Occipital lobe (tissue), 3 donors: ENCODE measurements at places on chromosomes 1 and 21.
A peak's percentile ranks its signal among the peaks of the same experiment; 100 is the strongest.

GRCh38 chr1:232980355-232980978, 30.1 kb downstream of the NTPCR start:
- DNase-seq, result peak; percentile 22

- DNase-seq, result peak; percentile 85
Measured at GRCh38 chr1:153977250-153978240, at the start of gene JTB. Gene JTB (minus strand): TSS chr1:153977674. CDS start chr1:153977252, 422 bp downstream.

- DNase-seq, result no peak
Measured at GRCh38 chr1:67159233-67159632, 7.0 kb upstream of the IL23R start.

- DNase-seq, result no peak
Measured at GRCh38 chr1:38296047-38296446, 249.5 kb upstream of the POU3F1 start.

DNA sequence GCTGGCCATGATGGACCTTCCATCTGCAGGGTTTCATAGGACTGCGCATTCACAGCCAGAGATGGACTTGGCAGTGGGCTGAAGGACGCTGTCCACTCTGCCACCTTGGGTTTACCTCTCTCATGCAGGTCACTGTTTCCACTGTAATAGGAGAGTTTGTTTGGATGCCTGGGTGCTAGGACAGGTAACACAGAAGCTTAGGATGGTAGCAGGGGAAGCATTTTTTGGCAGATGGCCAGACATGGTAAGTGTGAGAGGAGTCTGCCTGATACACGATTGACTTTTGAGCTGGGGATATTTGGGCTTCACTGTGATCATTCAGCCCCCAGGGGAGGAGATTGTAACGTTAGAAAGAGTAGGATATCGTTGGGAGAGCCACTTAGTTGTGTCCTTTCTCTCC, 11.8 kb downstream of the PSEN2 start:
- DNase-seq, result no peak

DNA sequence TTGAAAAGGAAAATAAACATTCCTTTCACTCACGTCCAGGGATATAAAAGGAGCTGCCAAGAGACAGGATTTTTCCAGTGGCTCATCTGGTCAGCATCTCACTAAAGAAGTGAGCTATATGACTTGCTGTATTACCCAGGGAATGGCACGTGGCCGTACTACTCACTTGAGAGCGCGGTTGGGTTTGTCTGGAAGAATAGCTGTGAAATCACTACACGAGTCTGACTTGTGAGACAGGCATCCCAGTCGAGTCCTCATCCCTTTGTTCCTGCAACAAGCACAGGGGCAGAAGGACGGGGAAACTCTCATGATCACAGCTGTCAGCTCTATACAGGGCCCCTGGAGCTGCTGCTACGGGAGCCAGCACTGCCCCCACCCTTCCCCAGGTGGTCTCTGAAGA, 17.7 kb downstream of the RGS8 start:
- DNase-seq, result no peak

- DNase-seq, result no peak
Measured at GRCh38 chr21:44058981-44059380, 46.9 kb downstream of the TRAPPC10 start.

GRCh38 chr1:58979677-58980076, 195.8 kb upstream of the JUN start:
- DNase-seq, result no peak

GRCh38 chr1:179867493-179868330, 9.9 kb downstream of the TOR1AIP2 start:
- no peak for DNase-seq

DNA sequence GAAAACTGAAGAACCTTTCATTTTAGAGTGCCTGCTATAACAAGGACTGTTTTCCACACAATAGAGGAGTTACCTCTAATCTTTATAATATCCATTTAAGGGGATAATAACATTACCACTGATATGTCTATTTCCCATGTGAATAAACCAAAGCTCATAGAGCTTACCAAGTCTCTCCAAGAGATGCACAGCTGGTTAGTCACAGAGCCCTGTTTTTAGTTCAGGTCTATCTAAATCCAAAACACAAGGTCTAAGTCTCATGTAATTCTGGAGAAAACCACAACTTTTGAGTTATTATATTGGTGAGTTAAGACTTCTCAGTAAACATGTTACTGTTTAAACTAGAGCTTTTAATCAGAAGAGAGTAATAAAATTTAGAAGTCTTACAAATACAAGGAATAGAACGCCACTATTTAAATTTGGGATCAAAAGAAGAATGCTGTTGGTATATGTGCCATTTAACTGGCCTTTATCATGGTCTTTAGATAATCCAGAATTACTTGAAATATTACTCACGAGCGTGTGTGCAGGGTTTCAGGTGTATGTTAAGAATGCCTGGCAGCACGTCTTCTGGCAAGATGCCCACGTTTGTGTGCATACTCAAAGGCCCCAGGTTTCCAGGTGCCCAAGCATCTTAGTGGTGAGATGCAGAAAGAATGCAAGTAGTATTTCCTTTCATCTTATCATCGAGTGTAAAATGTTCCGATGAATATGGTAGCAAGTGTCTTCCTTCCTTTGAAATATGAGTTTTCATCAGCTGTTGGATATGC, 190.6 kb downstream of the FMN2 start:
- no peak for DNase-seq

DNA sequence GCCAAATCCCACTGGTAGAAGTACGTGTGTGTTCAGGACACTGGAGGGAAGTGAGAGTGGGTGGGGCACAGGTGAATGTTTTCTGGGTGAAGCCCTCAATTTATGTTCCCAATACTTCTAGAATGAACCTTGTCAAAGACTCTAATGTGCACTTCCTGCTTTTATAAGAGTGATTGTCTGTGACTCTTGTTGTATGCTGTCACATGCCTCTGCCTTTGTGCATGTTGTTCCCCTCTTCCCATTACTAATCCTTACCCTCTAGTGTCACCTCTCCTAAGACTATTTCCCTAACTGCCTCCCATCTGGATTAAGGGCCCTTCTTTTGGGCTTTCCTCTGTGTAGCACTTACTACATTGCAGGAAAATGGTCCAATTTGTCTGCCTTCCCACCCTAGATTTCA, 2.5 kb upstream of the LINGO4 start:
- no peak for DNase-seq

- DNase-seq, result no peak
Measured at GRCh38 chr1:239719642-239720258, 333.4 kb downstream of the CHRM3 start.

DNA sequence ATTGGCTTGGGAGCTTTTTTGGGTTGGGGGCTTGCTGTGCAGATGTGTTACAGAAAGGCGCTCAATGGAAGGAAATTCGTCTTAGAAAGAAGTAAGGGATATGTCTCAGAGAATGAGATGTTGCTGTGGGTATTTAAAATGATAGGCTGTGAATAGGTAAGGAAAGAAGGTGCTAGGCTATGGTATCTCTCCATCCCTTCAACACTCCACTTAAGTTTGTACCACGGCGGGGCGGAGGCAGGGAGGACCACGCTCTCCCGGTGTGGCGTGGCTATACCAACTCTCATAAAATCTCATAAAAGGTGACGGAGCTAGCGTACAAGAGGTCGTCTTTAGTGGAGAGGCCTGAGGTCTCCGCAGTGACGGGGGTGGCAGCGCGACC, 305 bp upstream of the RPS6KC1 start:
- no peak for DNase-seq

DNA sequence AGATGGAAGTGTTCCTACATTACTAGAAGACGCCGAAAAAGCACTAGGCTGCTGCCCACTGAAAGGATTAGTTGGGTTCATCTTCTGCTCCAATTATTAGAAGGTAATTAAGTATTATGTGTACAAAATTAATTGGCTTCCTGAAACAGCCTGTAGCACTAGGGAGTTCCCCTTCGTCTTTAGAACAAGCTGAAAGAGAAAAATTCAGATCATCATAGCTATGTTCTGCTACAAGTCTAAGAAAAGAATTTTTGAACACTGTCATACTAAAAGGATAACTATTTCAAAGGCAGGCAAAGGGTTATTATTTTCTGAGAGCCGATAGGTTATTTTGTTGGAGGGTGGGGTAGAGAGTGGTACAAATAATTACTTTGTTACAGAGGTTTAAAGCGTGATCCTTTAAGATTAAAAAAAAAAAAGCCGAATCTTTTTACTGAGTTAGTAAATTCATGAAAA, at the start of gene MCM3AP:
TSS of gene MCM3AP (minus strand) at position 406 of the 456 bp plus-strand sequence. CDS start at position 81, 325 bp downstream.
- DNase-seq, result no peak

DNA sequence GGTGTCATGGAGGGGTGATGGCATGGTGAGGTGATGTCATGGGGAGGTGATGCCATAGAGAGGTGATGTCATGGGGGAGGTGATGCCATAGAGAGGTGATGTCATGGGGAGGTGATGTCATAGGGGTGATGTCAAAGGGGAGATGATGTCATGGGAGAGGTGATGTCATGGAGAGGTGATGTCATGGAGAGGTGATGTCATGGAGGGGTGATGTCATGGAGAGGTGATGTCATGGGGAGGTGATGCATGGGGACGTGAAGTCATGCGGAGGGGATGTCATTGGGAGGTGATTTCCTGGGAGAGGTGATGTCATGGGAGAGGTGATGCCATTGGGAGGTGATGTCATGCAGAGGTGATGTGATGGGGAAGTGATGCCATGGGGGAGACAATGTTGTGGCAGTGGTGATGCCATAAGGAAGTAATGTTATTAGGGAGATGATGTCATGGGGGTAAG, 92.1 kb upstream of the C1orf174 start:
- DNase-seq, result no peak

- no peak for DNase-seq
Measured at GRCh38 chr1:170929412-170929834, 5.9 kb upstream of the MROH9 start.

DNA sequence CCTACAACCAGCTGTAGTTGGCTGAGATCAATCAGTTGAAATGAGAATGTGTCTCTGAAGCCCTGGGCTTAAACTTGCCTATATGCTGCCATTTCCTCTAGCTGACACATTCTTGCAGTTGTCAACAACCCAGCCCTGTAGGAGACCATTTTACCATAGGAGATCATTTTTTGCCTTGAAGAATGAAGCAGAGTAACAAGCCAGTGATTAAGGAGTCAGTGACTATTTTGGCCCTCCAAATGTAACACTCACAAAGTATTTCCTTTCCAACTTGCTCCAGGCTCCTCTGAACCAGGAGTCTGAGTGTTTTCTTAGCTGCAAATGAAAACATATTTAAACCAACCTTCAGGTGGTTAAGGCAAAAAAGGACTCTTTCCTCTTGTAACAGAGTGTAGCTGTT, 183.5 kb downstream of the ZZZ3 start:
- no peak for DNase-seq

DNA sequence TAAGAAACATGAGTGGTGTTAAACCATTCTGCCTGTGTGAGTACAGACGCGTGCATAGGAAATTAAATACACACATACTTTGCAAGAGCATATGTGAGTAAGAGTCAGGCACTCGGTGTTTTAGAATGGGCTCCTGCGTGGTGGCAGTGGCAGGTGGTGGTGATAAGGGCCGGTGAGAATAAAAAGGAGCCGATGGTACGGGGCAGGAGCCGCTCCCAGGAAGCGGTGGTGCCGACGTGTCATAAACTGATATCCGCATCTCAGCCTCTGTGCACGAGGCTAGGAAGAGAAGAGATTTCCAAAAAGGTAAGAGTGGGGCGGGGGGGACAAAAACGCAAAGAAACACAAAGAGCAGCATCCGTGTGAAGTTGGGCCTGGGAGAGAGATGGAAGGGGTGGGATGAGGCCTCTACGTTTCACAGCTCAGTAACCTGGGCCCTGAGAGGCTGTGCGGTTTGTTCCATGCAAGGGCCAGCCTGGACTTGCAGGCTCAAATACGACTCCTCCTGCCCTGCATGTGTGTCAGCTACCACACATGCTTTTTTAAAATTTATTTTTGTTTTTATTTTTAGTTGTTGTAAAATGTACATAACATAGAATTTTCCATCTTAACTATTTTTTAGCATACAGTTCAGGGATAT, 127.7 kb upstream of the COL6A1 start:
- no peak for DNase-seq

DNA sequence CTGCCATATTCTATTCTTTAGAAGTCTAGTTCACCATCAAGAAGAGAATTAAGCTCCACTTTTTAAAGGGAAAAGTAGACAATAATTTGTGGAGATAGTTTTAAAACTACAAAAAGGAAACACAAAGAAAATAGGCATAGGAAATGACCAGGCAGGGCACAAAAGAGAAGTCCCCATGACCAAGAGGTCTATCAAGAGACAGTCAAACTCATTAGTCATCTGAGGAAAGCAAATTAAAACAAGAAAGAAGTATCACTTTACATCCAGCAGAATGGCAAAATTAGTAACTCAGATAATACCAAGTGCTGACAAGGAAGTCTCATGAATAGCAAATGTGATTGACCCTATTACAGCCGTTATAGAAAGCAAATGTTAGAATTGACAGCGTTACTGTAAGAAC, 243.7 kb upstream of the SNX7 start:
- no peak for DNase-seq

GRCh38 chr1:61082311-61083012, at the start of gene NFIA:
Gene NFIA (plus strand): TSS chr1:61082561.
- no peak for DNase-seq

DNA sequence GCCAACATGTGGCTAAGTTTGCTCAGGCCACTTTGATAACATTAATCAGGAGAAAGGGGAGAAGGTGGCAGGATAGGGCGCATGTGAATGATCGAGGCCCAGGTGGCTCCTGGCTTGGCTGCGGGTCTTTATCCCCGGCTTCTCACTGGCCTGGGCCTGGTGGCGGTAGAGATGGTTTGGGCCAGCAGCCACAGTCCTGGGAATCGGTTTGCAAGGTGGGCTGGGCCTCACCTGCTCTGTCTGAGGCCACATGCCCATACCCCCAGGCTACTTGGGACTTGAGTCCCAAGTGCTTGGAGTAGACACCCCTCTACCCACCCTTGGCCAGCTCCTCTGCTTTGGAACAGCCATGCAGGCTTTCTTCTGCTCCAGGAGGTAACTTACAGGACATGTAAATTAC, 49.7 kb upstream of the DISP3 start:
- no peak for DNase-seq

GRCh38 chr21:41378849-41379248, 17.0 kb downstream of the MX2 start:
- DNase-seq, result no peak

GRCh38 chr1:84855691-84856630, 37.0 kb downstream of the LPAR3 start:
- DNase-seq, result no peak

DNA sequence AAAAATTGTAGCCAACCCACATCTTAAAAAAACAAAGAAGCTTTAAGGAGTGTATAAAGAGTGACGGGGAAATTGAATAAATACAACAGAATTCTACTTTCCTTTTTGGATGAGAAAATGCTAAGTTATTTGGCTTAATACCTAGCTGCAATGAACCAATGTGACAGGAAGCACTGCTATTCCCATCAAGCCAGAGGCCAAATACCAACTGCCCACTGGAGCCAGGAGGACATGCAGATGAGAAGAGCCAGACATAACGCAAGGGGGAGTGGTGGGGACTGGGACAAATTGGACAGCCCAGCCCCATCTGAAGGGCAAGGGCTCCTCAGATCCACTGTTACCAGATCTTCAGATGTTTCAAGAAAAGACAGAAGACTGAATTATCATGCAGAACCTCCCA, 25.7 kb downstream of the DNAJC11 start:
- no peak for DNase-seq

DNA sequence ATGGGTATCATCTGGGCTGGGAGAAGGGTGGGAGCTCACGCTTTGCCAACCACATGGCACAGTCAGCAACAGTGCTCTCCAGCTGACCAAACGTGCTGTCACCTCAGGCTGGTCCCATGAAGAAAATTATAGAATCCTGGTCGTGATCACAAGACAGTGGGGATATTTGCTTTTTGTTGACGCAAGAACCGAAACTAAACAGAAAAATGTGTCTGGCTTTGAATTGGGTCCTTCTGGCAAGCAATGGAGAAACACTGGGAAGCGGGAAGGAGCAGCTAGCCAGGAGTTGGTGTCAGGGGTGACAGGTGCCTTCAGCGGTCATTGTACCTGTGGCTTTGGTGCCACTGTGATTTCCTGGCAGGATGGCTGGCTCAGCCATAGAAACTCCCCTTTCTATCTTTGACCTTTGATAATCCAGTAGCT, 304.8 kb downstream of the PAPPA2 start:
- no peak for DNase-seq
